NCI-H187 treated with DMSO at 0.1 percent for 48 hours (cell line): ENCODE measurements at places on chromosomes 1 and 21.

- DNase-seq = no peak
These were observed 17.8 kb upstream of the SLAMF1 start for GRCh38 chr1:160664573-160665051.

- no peak for DNase-seq
These were observed 29.8 kb upstream of the LRRC38 start for GRCh38 chr1:13543451-13544220.

DNA sequence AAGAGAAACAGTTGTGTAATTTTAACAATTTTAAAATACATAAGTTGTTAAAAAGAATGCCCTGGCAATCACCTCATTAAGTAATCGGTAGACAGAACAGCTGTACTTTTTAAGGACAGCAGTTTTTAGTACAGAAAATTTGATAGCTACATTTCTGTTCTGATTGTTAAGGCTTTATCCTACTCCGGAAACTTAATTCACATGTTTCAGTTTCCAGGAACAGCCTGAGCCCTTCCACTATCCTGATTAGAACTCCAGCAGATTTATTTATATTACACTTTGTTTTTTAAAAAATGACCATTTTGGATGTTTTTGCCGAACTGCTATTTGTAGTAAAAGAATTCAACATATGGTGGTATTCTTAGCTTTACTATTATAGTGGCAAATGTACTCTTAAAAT is 8.7 kb downstream of the PRRC2C start:
- DNase-seq = no peak

DNA sequence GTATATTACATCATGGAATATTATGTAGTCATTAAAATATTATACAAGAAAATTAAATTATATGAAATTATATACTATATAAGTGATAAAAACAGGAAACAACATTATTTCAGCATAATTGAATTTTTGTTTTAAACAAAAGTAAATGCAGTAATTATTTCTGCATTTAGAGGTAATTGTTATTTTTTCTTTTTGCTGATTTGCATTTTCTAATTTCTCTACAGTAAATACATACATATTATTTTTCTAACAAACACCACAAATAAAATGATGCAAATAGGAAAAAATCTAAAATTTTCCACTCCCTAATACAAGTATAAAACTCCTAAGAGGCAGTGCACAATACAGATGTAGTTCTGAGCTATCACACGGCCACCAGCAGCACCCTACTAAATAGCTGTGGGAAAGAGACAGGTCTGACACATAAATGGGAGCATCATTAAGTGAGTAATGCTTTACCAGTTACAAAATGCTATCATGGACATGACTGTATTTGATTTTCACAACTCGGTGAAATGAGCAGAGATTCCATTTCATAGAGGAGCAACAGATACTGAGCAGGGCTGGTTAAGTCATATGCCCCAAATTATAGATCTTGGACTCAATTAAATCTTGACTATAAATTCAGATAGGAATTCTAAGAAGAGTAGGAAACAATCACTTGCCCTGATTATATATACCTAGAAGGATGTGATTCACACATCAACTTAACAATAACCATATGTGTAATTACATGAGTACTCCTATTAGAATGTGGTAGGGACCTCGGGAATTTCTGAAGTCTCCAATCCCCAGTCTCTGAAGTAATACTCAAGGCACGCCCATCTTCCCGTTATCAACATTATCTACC is 49.0 kb downstream of the NRIP1 start:
- no peak for DNase-seq

DNA sequence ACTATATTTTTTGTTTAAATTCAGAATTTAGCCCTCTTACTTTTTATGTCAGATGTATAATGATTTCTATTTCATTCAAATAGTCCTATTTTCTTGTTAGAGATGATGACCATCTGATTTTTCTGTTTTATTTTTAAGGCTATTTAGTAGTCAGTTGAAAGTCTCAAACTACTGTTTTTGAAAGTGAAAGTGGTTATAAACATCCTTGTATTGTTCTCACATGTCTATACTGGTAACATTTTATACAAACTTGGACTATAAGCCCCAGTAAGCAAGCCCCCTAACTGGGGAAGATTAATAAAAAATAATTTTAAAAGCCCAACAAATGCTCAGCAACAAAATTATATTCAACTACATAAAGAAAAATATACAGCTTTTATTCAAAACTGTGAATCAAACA is 271.3 kb upstream of the RGS18 start:
- DNase-seq = no peak

GRCh38 chr1:30689901-30690645 is 33.3 kb downstream of the MATN1 start:
- no peak for DNase-seq

DNA sequence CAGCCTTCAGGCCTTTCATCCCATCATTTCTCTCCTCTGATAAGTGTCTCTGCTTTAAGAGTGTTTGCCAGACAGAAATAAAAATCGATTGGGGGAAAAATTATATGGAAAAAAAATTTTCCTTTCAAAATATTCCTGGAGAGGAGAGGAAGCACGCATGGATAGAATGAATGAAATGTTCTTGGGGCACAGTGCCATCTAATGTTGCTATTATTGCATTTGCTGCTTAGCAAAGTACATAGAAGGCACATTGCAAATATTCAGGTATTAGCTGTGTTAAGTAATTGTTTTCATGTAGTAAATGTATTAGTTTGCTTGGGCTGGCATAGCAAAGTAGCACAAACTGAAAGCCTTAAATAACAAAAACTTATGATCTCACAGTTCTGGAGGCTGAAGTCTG is 18.1 kb downstream of the B3GALT5 start:
- no peak for DNase-seq

DNA sequence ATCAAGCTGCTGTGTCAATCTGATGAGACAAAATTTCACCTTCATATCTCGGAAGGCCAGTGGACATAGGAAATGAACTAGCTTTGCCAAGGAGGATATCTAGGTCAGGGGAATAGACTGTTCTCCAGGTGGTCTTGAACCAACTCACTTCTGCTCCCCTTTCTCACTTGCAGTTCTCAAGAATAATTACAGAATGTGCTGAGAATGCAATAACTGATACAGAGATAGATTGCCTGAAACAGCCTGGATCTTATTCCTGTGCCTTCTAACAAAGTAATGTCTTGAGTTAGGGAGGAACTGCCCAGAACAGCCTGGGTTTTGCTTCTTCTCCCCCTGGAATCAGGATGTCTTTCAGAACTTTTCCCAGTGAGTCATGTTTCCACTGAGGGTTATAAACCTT is 636.7 kb downstream of the KCNT2 start:
- DNase-seq = no peak

DNA sequence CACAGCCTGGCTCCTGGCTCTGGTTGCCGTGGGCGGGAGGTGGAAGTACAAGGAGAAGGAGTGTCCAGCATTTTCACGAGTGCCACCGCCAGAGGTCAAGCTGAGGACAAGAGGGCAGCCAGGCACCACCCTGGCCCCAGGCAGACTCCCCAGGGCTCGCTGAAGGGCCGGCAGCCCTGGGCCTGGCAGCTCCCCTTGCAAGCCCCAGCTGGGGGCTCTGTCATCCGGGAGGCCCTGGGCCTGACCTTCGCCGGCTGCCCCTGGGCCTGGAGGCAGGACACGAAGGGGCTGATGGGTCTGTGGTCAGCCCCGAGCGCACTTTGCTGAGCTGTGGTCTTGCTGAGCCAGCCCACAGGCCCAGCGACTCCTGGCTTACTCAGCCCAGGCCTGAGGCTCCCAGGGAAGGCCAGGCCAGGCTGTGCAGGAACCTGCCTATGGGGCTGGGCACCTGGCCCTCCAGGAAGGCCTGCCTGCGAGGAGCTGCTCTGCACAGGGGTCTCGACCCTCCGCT is 74.8 kb downstream of the MORN1 start:
- DNase-seq = no peak

GRCh38 chr21:39681257-39681656 is 63.7 kb upstream of the IGSF5 start:
- DNase-seq = no peak

DNA sequence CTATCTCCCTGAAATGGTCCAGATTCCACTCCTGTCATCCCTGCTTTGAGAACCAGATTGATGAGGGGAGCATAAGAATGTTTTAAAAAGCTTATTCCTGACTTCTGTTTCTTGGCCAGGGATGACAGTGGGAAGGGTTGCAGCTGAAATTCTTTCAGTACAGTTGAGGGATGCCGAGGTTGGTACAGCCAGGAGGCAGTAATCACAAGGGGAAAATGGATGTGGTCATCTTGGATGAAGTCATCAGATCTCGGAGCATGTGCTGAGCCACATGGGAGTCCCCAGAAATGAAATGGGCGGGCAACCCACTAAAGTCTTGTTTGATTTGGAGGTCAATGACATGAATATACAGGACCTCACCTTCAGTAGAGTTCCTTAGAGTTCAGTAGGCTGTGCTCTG is 18.7 kb upstream of the PLA2G2E start:
- no peak for DNase-seq

DNA sequence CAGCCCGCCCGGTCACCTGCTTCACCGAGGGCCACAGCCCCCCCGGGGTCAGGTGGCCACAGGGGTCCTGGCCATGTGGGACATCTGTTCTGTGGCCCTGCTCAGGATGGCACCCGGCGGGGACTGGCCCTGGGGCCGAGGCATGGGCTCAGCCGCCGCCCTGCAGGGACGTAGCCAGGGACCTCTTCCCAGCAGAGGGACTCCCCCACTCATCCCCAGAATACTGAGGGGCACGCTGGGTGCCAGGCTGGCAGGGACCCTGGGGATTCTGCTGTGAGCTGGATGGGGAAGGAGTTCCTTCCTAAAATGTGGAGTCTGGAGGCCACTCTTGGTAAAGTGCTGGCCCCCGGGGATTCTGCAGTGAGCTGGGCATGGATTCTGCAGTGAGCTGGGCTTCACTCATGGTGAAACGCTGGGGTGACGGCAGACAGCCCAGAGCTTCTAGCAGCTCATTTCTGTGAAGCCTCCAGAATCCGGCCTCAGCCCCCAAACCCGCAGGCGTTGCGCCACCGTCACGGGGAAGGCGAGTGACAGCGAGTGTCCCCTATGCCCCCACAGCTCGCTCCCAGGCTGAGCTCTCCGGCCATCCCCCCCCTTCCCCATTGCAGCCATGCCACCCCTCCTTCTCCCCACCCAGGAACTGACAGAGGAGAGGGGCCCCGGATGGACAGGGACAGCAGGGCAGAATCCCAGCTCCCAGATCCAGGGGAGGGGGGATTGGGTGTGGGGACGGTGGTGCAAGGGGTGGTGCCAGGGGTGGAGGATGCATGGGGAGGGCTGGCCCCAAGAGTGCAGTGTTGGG is 1.4 kb downstream of the ITGB2 start:
- DNase-seq = no peak
